Umbilical cord (tissue), 2 donors: ENCODE measurements at places on chromosomes 3 and 15.
A peak's percentile ranks its signal among the peaks of the same experiment; 100 is the strongest.

DNA sequence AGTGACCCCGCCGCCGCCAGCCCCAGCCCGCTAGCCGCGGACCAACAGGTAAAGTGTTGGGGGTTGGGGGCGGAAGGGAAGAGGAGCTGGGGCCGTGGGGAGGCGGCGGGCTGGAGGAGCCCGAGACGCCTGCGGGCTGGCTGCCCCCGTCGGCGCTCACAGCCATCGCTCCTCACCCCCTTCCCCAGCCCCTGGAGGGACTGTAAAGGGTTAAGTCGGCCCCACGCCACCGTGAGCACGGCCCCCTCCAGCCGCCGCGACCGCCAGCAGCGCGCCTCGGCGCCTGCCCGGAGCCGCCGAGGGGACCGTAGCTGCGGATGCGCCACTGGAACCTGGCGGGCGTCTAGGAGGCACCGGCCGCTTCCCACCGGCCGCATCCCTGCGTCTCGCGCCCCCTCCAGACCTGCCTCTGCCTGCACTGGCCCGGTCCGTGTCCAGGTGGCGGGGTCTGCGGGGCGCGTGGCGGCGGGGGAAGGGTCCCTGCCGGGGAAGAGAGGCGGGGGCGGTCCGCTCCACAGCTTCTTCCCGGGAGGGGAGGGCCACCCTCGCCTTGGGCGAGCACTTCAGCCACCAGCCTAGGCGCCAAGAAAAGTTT, 522 bp downstream of the MED12L start:
- peak; percentile 6 for DNase-seq

DNA sequence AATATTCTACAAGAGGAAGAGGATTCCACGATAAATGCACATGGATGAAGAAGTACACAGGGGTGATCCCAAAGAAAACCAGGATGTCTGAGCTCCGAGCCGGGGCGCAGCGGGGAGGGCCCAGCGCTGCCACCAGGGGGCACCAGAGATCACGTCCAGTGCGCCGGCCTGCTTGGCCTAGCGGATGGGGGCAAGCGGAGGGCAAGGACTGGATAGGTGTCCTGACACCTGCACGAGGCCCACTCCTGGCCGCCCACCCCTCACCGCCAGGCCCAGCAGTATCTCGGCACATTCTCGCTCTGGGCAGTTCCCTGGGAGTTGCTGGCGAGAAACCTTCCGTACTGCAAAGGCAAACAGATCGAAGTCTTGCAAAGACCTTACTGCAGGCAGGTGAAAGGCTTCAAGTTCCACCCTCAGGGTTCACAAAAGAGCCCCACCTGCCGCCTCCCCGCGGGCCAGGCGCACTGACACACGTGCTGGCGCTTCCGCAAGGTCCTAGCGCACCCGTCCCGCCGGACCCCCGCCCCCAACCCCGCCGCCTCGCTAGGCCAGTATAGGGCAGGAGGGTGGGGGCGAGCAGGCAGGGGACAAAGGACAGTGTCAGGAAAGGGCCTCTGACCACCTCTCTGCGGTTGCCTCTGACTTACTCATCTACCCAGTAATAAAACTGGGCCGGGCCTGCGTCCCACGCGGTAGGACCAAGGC, 3.3 kb downstream of the ANKRD63 start:
- DNase-seq, result peak; percentile 60

DNA sequence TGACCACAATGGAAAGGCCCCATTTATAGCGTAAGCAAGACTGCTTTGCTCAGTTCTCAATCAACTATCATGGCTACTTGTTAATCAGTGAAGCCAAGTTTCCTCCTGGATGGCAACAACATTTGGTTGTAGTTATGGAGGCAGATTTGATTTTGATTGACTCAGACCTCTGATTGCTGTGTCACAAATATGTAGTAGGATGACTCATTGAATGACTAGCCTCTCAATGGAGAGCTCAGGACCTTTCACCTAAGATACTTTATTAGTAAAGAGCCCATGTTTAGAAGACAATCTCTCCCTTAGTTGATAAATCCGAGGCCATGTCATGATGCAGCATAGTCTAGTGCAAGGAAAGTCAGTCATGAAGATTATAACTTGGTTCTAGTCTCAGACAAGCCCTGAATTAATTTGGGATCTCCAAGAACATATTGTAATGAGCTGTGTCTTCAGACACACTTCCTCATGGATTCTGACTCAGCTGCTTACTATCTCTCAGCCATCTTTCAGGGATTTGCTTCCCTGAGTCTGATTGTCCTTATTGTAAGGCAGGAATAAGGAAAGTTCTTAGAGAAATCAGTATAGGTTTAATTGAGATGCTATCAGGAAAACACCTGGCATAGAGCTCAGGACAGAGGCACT, 397.4 kb upstream of the TMCO5A start:
- no peak for DNase-seq

- DNase-seq, result no peak
Measured at GRCh38 chr3:178459038-178459410, 77.2 kb upstream of the KCNMB2 start.

DNA sequence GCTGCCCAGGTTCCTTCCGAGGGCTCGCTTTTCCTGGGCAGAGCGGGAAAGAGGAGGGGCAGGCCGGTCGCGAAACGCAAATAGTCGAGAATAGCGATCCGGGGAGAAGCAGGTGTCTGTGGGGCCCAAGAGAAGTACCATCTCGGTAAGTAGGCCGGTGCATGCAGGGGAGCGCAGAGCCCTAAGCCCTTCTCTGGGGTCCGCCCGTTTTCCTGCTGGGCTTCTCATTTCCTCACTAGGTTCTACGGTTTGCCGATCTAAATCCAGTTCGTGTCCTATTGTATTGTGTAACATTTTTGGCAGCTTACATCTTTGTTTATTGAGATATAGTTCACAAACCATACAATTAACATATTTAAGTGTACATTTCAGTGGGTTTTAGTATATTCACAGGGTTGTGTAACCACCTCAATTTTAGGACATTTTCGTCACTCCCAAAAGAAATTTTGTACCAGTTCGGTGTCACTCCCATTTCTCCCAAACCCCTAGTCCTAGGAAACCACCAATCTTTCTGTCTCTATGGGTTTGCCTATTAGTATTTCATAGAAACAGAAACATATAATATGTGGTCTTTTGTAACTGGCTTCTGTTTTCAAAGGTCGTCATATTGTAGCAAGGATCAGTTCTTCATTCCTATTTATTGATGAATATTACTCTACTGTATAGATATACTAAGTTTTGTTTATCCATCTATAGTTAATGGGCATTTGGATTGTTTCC, 6.8 kb upstream of the TRIM69 start:
- no peak for DNase-seq

DNA sequence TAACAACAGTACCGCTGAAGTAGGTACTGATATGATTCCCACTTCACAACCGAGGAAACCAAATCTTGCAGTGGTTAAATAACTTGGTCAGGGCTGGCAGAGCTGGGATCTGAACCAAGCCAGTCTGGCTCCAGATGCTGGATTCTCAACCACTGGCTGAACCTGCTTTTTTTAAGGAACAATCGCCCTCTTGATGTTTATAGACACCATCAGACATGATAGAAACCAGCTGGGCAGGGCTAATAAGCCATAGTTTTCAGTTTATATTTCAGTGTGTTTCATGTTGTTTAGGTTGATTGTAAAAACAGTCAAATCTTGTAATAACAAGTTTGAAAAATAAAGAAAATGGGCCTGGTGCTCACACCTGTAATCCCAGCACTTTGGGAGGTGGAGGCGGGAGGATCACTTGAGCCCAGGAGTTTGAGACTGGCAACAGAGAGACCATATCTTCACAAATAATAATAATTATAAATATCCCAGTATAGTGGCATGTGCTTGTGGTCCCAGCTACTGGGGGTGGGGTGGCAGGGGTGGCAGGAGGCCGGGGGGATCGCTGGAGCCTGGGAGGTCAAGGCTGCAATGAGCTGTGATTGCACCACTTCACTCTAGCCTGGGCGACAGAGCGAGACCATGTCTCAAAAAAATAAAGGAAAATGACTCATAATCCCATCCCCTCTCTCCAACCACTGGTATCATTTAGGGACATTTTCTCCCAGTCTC, 36.7 kb downstream of the XYLB start:
- no peak for DNase-seq

- DNase-seq, result no peak
Measured at GRCh38 chr3:188208516-188208981, 54.6 kb downstream of the LPP start.

GRCh38 chr15:92715758-92716157, 60.2 kb upstream of the FAM174B start:
- peak; percentile 94 for DNase-seq

DNA sequence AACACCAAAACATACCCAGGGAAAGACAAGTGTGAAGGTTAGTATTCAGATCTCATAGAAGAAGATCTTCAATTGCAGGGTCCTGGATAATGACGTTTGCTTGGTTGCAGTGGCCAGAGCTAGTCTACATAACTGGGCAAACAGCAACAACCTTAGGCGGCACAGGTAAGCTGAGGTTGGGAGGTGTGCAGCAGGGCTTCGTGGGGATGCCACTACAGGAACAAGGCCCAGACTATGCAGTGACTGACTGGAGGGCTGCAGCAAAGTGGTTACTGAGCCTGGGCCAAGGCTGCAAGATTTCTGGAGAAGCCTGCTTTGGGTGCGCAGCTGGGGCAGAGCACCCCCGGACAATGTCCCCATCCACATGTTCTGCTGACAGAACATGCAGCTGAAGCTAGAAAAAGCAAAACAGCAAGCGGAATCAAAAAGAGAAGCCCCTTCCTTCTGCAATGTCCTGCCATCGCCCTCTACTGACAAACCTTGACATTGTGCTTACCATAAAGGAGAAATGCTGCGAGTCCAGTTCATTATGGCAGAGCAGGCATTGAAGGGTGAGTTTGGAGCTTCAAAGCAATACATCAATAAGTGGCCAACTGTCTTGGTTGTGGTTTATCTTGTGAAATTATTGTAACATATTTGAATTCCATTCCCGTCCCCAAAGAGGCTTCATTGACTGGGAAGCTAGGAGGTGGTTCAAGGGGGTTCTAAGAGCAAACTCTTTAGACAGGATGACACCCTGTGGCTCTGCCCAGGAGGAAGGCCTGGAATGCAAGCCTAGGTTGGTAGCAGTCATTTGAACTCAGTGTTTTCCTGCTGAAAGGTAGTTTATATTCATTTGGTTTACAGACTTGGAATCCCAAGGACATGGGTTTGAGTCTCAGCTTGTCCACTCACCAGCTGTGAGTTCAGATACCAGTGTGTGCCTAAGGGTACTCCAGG, 217.0 kb downstream of the PDCD6IP start:
- DNase-seq, result no peak

- DNase-seq, result no peak
Measured at GRCh38 chr15:92600856-92601255, 54.7 kb downstream of the FAM174B start.

GRCh38 chr15:91271565-91272153, 171.6 kb downstream of the SV2B start:
- DNase-seq, result peak; percentile 83

DNA sequence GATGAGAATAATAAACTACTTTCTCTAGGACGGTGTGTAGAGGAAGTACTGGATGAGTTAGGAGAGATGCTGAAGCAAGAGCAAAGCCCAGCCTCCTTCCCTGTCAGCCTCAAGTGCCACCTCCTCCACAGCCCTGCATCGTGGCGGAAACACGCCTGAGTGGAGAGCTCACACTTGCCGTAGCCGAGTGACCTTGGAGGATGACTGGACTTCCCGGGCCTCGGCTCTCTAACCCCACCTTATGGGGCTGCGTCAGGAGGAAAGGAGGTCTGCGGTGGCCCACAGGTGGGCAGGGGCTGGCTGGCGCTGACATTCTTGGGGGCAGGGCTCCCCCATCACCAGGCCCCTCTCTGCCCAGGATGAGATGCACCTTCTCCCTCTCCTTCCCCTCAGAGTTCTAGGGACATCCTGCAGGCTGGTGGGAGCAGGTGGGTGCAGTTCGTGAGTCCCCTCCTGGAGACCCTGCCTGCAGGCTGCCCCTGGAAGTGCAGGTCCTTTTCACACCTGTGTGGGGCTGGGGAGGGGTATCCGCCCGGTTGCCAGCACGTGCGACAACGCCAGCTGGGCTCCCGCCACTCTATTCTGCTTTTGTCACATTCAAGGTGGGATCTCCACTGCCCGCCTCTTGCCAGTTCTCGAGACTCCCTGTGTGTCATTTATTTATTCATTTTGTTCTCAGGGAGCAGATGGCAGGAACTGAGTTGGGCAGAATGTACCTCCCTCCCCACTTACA, 175.2 kb downstream of the MEGF11 start:
- no peak for DNase-seq

- DNase-seq, result no peak
Measured at GRCh38 chr3:180646187-180646790, 33.0 kb downstream of the CCDC39 start.

DNA sequence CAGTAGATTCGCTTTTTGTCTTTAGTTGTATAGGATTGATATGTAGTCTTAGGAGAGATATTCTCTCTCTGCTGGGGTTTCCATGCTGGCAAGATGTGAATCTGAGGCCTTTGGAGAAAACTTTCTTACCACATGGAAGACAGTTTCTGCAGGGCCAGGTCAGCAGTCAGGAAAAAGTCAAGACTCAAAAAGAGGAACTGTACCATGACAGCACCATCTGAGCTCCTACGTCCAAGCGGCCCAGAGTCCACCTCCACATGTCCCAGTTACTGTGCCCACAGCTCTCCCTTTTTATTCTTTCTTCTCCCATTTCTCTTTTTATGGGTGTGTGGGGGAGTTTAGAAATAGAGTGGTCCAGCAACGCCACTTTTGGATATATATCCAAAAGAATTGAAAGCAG, 172.0 kb downstream of the MTHFS start:
- DNase-seq, result no peak

- DNase-seq, result no peak
Measured at GRCh38 chr15:40285554-40286011, 2.7 kb upstream of the ANKRD63 start.

DNA sequence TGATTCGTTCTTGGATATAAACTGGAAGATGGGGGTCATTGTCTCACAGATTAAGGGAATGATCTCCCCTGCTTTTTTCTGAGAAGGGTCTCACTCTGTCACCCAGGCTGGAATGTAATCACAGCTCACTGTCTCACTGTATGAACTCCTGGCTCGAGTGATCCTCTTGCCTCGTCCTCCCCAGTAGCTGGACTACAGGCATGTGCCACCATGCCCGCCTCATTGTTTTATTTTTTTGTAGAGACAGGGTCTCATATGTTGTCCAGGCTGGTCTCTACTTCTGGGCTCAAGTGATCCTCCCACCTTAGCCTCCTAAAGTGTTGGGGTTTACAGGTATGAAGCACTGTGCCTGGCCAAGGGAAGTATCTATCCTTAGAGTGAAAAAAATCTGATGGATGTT, 5.4 kb downstream of the OXSR1 start:
- DNase-seq, result no peak

GRCh38 chr3:42509111-42509510, 6.7 kb downstream of the VIPR1 start:
- DNase-seq, result no peak

- DNase-seq, result no peak
Measured at GRCh38 chr3:73609655-73610054, 15.1 kb downstream of the PDZRN3 start.

GRCh38 chr15:44532689-44533088, 4.3 kb upstream of the EIF3J start:
- DNase-seq, result no peak

GRCh38 chr3:119630880-119631329, 29.5 kb downstream of the POPDC2 start:
- no peak for DNase-seq

- DNase-seq, result no peak
Measured at GRCh38 chr3:176767385-176767784, 429.9 kb downstream of the TBL1XR1 start.
